T-helper 17 cell (primary cell): ENCODE measurements at places on chromosomes 3 and 15.

DNA sequence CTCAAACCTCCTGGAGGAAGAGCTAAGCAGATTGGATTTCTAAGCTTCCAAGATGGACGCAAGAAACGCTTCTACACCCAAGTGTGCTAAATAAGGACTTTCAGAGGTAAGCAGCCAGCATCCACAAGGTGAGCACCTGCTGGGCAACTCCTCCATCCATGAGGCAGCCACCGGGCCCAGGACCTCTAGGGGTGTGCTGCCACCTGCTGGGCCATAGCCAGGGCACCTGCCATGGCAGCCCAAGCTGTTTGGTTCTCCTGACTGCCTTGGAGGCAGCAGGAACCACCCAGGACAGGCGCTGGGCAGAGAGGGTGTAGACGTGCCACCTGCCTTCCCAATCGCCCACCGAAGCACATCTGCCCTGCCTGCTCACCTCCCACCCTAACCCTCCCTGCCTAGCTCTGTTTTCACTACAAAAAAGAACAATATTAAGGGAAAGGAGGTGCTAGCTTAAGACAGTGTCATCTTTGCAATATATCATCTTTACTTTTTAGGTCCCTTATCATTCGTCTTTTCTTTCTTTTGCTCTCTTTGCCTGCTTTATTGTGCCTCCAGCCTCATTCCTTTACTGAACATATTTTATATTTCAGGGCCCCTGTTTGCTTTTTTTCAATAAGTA, 12.9 kb downstream of the C15orf62 start:
- peak; percentile 80 for DNase-seq

- DNase-seq, result no peak
These were observed 50.6 kb upstream of the PHLDB2 start for GRCh38 chr3:111808439-111808838.

- DNase-seq, result no peak
These were observed 269.8 kb downstream of the RYR3 start for GRCh38 chr15:33580526-33580925.

GRCh38 chr3:119588112-119588511, 8.8 kb downstream of the ADPRH start:
- no peak for DNase-seq

DNA sequence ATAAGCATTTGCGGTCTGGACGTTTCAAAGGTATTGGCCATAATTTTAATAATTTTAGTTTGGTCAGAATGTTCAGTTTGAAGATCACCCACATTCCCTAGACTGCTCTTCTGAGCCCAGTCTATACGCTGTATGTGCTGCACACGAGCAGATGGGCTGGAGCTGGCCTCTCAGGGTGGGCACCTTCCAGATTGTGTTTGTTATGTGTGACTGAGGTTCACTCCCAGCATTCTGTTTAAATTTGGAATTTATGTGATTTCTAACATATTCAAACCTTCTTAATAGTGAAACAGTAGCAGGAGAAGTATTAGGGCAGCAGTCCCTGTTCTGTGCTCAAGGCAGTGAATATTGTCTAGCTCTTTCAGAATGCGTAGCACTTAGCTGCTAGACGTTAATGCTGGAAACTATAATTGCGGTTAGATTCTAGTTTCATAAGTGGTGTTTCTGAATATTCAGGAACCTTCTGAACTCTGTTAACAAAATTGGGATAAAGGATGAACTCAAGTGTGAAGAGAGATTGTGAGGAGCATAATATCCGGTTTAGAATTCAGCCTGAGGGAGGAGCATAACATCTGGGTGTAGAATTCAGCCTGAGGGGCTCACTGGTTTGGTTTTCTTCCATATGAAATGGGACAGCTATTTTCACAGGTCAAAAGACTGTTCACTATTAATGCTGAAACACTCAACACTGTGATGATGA, 68.6 kb upstream of the RPL35A start:
- DNase-seq, result no peak

DNA sequence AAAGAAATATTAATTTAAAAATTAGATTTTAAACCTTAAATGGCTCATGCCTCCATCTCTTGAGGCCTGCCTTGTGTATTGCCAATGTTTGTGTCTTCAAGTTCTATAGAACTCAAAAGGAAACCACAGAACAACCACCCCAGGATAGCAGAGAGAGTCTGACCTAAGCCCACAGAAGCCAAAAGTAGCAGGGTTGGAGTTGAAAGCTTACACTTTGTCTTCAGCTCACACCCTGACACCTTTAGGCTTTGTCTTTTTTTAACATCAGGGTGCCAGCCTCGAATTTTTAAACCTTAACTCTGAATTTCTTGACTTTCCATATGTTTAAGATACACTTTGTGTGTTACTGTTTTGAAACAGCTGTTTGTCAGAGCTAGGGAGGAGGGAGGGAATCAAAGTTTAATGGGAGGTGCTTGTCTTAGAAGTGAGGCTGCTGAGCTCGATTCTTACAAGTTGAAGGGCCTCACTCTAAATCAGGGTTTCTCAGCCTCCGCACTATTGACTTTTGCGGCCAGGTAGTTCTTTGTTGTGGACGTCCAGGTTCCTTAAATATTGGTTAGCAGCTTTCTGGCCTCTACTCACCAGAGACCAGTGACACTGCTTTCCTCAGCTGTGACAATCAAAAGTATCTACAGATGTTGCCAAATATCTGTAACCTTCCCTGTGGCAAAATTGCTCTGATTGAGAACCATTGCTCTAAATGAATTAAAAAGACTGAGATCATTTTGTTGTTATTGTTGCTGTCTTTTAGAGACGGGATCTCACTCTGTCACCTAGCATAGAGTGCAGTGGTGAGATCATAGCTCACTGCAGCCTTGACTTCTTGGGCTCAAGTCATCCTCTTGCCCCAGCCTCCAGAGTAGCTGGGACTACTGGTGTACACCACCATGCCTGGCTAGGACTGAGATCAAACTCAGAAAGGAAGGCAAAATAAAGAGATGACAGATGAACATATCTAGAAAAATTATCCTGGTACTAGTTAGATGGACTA, 139.2 kb upstream of the EOMES start:
- DNase-seq, result no peak

- DNase-seq, result no peak
These were observed 230.7 kb upstream of the EPHA3 start for GRCh38 chr3:88876724-88877123.

DNA sequence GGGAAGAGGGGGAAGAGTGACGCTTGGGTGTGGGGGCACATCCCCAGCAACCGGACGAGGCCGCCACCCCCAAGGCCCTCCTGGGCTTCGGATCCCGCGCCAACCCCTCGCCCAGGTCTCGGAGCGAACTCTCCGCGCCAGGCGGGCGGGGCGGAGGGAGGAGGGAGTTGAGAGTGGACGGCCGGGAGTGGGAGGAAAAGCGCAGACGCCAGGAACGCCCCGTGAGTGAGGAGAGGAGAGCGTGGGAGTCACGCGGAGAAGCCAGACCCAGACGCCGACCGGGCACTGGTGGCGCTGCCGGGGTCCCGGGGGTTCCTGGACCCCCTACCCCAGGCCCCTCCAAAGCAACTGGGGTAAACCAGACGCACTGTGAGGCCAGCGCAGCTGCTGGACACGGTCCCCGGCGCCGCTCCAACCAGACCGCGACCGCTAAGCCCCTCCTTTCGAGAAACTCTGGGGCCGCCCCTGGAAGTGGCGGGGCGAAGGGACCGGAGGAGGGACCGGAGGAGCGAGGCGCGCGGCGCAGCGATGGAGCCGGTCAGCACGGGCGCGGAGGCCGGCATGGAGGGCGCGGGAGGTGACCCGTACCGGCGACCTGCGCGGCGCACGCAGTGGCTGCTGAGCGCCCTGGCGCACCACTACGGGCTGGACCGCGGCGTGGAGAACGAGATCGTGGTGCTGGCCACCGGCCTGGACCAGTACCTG, at the start of gene EFCC1:
Gene EFCC1, plus strand, starts transcription at position 204 of the 705 bp plus-strand sequence. Its CDS starts 325 bp downstream, at position 529.
- no peak for DNase-seq

DNA sequence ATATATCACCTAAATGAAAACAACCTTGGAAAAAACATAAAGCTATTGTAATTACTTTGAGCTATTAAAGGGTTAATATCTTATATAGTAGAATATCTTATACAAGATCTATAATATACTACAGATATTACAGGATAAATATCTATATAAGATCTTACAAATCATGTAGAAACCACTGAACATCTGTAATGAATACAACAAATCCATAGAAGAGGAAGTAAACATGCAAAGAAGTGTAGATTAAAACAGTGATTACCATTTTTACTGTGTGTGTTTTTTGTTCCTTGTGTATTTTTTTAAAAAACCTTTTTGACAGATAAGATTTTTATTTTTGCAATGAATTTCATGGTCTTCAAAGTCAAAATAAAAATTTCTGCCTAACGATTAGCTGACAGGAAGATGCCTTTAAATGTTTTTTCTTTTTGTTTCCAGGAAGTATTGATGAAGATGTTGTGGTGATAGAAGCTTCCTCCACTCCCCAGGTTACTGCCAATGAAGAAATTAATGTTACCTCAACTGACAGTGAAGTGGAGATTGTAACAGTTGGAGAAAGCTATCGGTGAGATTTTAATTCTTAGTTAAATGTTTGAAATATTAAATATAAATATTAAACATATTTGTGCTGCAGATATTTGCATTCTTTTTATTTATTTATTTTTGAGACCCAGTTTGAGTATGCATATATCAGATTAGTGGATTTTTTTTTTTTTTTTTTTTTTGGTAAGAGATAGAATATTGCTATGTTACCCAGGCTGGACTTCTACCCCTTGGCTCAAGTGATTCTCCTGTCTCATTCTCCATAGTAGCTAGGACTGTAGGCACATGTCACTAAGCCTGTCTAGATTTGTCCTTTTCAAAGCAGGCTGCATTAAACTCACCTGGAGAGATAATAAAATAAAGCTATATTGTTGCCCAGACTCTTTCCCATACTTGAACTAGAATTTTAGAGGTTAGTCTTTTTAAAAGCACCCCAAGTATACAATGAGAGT, 52.8 kb upstream of the CCNB2 start:
- DNase-seq, result no peak

DNA sequence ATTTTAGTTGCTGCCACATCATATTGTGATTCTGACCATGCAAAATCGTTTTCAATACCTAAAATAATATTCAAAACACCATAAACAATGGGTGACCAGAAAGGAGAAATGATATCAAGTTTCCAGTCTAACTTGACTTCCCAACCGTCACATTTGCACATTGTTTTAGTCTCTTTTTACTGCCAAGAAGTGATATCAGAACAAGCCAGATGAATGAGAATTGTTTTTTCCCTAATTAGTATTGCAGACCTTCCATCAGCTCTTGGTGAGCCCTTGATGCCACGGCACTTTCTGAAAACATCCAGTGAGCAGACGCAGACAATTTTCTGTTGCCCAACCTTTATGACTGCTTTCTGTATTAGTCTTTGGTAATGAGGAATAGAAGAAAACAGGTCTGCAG, 62.5 kb downstream of the SPATA16 start:
- DNase-seq, result no peak
